Activated T-helper 17 cell treated with anti-CD3 and anti-CD28 coated beads, Interleukin-2, amount 50 U/mL, for 72 hours (primary cell): ENCODE measurements at places on chromosomes 7 and 10. TPM values are rescaled to one million over a fixed set of nuclear protein-coding genes. Genes with fewer than 3 reads are reported as not detected.

DNA sequence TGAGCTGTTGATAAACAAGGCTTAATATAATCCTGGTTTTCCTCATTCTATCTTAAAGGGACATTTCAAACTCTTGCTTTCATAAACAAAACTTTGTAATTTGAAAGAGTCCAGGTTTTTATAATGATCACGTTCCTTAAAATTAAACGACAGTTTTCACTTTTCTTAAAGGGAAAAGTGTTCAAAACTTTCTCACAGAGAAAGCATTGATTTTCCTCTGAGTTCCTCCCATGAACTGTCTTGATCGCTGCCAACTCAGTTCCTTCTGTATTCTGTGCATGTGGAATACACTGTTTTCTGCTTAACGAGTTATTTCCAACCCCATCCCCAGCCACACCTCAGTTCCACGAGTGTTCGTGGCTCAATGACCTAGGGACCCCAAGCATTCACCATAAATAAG, 2.4 kb upstream of the C7orf33 start:
- ATAC-seq = no peak

DNA sequence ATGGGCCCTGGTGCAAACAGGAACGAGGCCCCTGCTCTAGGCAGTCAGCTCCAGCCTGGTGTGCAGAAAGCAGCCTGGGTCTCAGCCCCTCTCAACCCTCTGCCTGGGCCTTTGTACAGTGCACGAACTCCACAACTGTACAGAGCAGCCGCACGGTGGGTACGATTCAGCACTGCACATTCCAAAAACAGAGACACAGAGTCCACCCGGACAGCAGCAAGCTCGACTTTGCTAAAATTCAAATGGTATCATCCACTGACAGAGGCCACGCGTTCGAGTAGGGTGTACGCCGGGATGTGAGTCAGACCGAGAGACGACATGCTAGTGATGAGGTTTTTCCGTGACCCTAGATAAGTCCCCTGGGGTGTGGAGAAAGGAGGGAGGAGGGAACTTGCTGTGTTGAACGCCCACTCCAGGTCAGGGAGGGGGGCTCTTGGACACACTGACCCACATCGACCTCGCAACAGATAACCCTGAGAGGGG, 65.6 kb upstream of the PDGFA start:
- ATAC-seq = peak; percentile 75

DNA sequence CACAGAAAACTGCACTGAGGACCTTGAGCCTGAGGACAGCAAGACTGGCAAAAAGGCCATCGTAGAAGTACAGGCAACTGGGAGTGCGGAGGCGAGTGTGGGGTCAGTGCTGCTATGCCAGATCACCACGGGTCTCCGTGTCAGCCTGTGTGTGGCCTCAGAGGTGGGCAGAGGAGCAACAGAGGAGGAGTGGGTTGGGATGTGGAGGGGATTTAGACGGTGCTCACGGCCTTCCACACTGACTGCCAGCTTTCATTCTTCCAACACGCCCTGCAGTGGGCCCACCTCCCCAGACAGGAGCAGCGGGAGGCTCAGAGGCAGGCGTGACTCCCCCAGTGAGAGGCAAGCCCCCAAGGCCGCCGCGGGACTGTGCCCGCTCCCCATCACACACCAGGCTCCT, 17.0 kb upstream of the ZMIZ1 start:
- ATAC-seq = no peak

DNA sequence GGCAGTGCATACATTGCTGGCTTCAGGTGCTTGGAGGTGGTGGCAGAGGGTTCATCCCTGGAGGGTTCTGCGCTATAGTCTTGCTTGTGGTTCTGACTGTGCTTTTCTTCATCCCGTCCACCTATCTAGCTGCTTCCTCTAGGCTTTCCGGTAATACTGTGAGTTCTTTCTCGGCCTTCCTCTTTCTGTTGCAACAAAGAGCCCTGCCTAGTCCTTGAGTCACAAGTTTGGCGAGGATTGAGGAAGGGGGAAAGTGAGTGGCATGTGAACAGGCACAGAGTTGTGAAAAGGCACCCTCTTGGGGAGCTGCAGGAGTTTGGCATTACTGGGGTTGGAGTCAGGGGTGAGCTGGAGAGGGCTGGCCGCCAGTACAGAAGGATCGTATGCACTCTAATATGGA, 123.0 kb downstream of the SH2D4B start:
- ATAC-seq = no peak

DNA sequence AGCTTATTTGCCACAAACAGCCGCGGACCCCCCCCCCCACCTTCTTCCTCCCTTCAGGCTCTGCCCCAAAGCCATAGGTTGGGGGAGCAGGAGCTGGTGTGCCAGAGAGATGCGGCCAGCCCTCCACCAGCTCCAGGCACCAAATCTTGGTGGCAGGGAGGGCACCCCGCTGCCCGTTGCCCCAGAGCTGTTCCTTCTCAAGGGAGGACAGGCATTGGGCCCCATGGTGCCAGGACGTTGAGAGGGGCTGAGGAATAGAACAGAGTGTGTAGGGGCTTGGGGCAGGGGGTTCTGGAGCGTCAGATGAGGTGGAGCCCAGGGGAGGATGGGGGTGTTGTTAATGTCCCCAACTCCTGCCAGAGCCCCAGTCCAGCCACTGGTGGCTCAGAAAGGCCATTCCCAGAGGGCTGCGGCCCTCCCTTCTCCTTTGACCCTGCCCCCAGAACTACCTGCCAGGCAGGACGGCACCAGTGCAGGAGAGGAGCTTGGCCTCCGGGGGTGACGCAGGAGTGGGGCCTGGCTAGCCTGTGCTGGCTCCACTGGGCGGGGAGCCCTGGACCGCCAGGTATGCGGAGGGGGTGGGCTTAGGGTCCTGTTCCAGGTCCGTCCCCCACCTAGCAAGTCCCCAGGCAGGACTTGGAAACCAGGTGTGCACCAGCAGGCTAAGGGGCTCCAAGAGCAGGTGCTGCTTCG, 10.0 kb upstream of the SEC24C start:
- ATAC-seq = no peak

GRCh38 chr10:93894516-93895378, 969 bp downstream of the SLC35G1 start:
- no peak for ATAC-seq

DNA sequence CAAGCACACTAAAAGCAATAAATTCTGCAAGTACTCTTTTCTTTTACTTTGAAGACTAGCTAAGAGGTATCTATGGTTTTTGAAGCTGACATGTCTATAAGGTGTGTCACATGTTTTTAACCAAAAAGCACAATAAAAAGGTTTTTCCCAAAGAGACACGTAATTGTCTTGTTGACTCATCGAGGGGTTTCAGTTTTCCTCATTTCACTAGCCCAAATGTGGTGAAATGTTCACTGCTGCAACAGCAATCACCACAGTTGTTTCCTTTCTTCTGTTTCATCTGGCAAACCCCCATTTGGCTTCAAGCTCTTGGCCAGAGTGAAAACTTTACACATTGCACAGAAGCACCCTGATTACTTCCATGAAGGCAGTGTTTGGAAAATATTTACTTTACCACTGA, 3.8 kb upstream of the HOXA4 start:
- ATAC-seq = peak; percentile 79

GRCh38 chr10:108346066-108346465, 1181.6 kb upstream of the SORCS1 start:
- no peak for ATAC-seq

- ATAC-seq = no peak
Measured at GRCh38 chr10:688312-689120, 952 bp downstream of the DIP2C start.

DNA sequence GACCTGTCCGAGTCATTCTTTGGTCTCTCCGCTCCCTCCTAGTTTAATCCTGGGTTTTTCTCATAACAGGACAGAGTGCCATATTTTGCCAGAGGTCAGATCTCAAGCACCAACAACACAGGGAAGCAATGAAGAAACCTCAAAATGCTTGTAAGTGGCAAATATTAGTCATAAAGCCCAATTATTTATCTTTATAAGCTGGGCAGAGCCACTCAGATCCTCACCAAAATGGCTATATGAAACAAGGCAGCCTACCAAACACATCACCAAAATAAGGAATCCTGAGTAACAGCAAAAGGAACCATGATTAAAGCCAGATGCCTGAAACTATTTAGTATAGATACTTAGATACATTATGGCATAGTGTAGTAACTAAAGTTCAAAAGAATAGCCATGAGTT, 4.7 kb downstream of the ECD start:
- no peak for ATAC-seq

DNA sequence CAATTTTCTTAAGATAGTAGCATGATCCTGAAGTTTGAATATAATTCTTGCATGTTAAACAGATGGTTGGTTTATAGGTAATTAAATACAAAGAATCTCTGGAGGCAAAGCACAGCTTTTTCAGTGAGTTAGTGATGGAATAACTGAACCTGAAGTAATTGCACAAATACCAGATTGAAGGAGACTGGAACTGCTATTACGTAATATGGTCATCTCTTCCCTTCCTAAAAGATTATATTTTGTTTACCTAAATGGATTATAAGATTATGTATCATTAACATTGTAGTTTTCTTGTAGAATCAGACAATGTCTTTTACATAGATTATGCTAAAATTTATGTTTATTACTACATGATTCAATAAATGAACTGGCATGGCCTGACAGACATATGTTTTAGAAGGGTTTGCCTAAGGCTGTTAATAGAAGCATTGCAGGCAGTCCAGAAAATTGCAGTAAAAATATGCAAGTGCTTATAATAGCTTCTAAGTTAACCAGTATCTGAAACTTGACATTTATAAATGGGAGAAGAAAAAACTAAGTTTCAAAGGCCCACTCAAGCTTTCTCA, 35.8 kb upstream of the GPR37 start:
- no peak for ATAC-seq

DNA sequence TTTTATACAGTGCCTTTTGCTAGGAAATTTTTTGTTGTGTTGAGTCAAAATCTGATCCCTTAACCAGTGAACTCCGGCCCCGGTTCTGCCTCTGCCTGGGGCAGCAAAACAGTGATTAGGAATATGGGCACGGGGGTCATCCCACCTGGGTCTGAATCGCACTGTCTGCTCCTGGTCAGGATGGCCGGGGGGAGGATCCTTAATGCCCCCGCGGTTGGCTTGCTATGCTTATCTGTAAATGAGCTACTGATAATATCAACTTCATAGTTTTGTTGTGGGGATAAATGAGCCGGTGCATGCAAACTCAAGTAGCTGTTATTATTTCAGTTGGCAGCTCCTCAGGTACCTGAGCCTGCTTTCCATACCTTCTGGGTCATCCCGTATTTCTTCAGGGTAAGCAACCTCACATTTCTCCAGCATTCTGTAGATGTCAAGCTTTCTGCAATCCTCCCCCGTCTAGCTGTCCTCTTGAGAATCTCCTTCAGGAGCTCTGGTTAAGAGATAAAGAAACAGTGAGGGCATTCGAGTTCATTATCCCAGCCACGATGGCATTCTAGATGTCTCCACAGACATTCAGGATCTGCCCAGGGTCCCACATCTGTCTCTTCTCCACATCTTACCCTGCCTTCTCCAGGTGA, 592.2 kb downstream of the SDK1 start:
- ATAC-seq = no peak

DNA sequence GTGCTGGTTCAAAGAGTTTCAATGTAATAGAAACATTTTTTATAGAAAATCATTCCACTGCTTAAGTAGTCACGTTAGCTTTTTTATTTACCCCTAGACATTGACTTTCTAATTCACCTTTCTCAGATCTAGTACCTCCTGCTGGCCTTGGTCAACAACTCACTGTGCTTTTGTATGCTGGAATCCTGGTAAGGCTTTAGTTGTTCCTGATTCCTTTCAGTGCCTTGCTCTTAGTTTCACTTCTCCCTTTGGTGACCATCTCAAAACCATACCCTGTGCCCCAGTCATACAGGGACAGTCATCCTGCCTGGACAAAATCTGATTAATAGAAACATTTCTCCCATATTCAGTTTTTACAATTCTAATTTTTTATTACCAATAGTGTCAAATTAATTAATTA, 130.2 kb downstream of the GPR37 start:
- ATAC-seq = no peak

GRCh38 chr7:22400936-22401553, 44.1 kb upstream of the RAPGEF5 start:
- no peak for ATAC-seq

The CALHM1 gene
- total RNA-seq = 0.11 TPM

The GRID1 gene
- total RNA-seq = not detected

The ATRNL1 gene
- 0.63 TPM for total RNA-seq
